ENCODE measurements at places on chromosomes 3 and 15. TPM values are rescaled to one million over a fixed set of nuclear protein-coding genes. Genes with fewer than 3 reads are reported as not detected.

The PRR23A gene
- not detected for total RNA-seq

The CTDSPL gene
- total RNA-seq: 14.7 TPM

The ZNF710 gene
- total RNA-seq: 8.6 TPM

The HES1 gene
- 56.6 TPM for total RNA-seq

The SAMD7 gene
- not detected for total RNA-seq

The UBAP1L gene
- 0.20 TPM for total RNA-seq

The RETNLB gene
- not detected for total RNA-seq

The ZNF385D gene
- 4.5 TPM for total RNA-seq

The PLA2G4B gene
- 0.89 TPM for total RNA-seq

The PTPRG gene
- 24.6 TPM for total RNA-seq

The ZPLD1 gene
- not detected for total RNA-seq

The GP9 gene
- total RNA-seq: 0.53 TPM

The SPPL2A gene
- 166 TPM for total RNA-seq

The TYRO3 gene
- total RNA-seq: 5.4 TPM

The HEXA gene
- 72.6 TPM for total RNA-seq

The CLEC3B gene
- total RNA-seq: not detected

The SERPINI2 gene
- total RNA-seq: not detected

The PRRT3 gene
- 1.5 TPM for total RNA-seq

The WDR73 gene
- total RNA-seq: 13.6 TPM

The RAB7A gene
- 73.1 TPM for total RNA-seq

The CYP11A1 gene
- not detected for total RNA-seq

The EIF4A2 gene
- total RNA-seq: 148 TPM

The LXN gene
- total RNA-seq: 50.4 TPM

The NRROS gene
- total RNA-seq: 10.2 TPM

The LRRC2 gene
- total RNA-seq: 0.64 TPM

The DZIP1L gene
- 4.9 TPM for total RNA-seq

All from mammary microvascular endothelial cell (primary cell).